Nasal cavity respiratory epithelium epithelial cell of viscerocranial mucosa (primary cell): ENCODE measurements at places on chromosomes 2 and 18. TPM values are rescaled to one million over a fixed set of nuclear protein-coding genes. Genes with fewer than 3 reads are reported as not detected.

Gene CHRNG
- not detected in 2 replicates for total RNA-seq

Gene LHCGR
- not detected in 2 replicates for total RNA-seq

Gene ASB3
- 15.0 and 21.1 TPM in 2 replicates for total RNA-seq

Gene C2orf15
- total RNA-seq: 0.93 and 2.1 TPM in 2 replicates

Gene NTSR2
- not detected in 2 replicates for total RNA-seq

Gene POU3F3
- total RNA-seq: not detected in 2 replicates
